Esophagus squamous epithelium (tissue), 5 donors: ENCODE measurements at places on chromosomes 12 and 14. TPM values are rescaled to one million over a fixed set of nuclear protein-coding genes. Genes with fewer than 3 reads are reported as not detected.

FAM186B gene
- total RNA-seq, result 0.19 TPM

LRP1-AS gene
- total RNA-seq, result not detected

SLC17A8 gene
- total RNA-seq, result not detected

KRT82 gene
- total RNA-seq, result not detected

BAZ1A gene
- 57.5 TPM for total RNA-seq

KRT75 gene
- 0.44 TPM for total RNA-seq
